Activated CD4-positive, alpha-beta memory T cell treated with anti-CD3 and anti-CD28 coated beads, Interleukin-2, amount 10 ng/mL, durations not matched to agents 7 days and 5 days (primary cell): ENCODE measurements at places on chromosomes 13 and 19. TPM values are rescaled to one million over a fixed set of nuclear protein-coding genes. Genes with fewer than 3 reads are reported as not detected.

DNA sequence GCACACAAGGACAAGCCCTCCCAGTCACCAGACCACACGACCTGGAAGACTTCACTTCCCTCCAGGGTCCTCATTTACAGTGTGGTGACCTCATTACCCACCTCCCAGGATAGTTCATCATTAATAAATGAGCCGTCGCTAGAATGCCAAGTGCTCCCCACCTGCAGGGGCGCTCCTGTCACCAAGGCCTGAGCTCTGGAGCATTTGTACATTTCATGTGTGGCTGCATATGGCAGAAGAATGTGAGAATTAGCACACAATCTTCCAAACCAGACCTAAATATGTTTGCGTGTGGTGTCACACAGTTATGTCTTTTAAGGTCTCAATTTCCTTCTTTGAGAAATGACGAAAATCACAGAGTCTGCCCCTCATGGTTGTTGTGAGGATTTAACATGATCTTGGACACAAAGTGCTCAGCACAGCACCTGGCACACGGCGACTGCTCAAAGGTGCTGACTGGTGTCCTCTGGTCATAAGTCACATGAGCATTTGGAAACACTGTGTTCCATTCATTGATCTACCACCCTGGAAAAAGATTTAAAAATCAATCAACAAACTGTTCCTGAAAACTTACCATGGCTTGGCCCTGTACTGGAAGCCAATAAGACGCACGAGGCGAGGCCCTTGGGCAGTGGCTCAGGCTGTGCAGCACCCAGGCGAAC lies 150.6 kb upstream of the SPACA7 start:
- no peak for DNase-seq
- no peak overlapping the region for H3K4me3 ChIP-seq
- no peaks in the 10 kb centered on the region for H3K27me3 ChIP-seq
- no peaks in the 10 kb centered on the region for H3K4me1 ChIP-seq

- no peak for DNase-seq
- no peaks in the 10 kb centered on the region for H3K4me1 ChIP-seq
- H3K36me3 ChIP-seq: no peaks in the 10 kb centered on the region
- no peak overlapping the region for H3K4me3 ChIP-seq
- peaks cover 18% of the 10 kb centered on the region for H3K27me3 ChIP-seq
These were observed 34.6 kb downstream of the ATP8A2 start for GRCh38 chr13:25406377-25406776.

- H3K4me3 ChIP-seq: peak overlapping the region; percentile 24
- H3K4me1 ChIP-seq: peaks cover 2% of the 10 kb centered on the region
- no peak for DNase-seq
- no peaks in the 10 kb centered on the region for H3K36me3 ChIP-seq
These were observed 81.1 kb downstream of the ZNF429 start for GRCh38 chr19:21586311-21587116.

- DNase-seq: no peak
- H3K27me3 ChIP-seq: no peaks in the 10 kb centered on the region
- peak overlapping the region; percentile 87 for H3K4me3 ChIP-seq
These were observed 7.4 kb upstream of the JUNB start for GRCh38 chr19:12783849-12784393.

DNA sequence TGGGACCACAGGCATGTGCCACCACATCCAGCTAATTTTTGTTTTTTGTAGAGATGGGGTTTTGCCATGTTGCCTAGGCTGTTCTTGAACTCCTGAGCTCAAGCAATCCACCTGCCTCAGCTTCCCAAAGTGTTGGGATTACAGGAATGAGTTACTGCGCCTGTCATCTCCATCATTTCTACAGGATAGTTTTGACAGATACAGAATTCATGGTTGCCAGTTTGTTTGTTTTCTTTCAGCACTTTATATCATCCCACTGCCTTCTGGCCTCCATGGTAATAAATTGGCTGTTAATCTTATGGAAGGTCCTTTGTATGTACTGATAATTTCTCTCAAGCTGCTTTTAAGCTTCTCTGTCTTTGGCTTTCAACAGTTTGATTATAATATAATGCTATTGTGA lies 165.2 kb downstream of the RNF17 start:
- no peak overlapping the region for H3K27ac ChIP-seq
- H3K36me3 ChIP-seq: no peaks in the 10 kb centered on the region
- H3K27me3 ChIP-seq: peaks cover 35% of the 10 kb centered on the region
- no peak for DNase-seq

DNA sequence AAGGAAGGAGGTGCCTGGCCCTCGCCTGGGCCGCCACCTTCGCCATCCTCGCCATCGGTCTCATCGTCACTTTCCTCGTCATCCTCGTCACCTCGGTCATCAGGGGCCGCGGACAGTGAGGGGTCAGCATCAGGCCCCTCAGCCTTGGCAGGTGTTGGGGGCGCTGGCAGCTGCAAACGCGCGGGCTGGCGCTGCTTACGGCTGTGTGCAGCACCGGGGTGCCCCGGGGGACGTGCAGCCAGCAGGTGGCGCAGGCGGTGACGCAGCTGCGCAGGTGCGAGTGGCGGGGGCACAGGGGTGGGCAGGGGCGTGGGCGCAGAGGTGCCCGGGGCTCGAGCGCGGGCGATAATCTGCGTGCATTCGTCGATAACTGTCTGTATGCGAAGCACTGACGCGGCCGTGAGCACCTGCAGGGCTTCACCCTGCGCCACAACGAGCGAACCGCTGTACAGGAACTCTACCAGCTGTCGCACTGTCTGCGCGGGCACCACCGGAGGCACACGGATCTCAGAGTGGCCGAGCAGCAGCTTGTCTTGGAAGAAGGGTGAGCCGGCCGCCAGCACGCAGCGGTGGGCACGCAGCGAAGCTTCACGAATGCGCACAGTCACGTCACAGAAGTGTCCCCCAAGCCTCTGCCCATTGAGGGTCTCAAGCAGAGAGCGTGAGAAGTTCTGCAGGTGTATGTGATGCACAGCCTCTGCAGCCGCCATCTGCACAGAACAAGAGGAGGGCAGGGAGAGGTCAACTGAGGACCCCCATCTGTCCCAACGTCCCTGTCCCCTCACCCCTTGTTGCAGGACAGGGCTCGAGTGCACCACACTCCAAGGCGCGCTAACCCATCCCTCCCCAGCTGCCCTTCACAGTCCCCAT lies 2.4 kb downstream of the ZBTB45 start:
- DNase-seq: no peak
- H3K36me3 ChIP-seq: peaks cover 31% of the 10 kb centered on the region
- peaks cover 60% of the 10 kb centered on the region for H3K4me1 ChIP-seq
- no peaks in the 10 kb centered on the region for H3K27me3 ChIP-seq
- H3K4me3 ChIP-seq: peak overlapping the region; percentile 21

DNA sequence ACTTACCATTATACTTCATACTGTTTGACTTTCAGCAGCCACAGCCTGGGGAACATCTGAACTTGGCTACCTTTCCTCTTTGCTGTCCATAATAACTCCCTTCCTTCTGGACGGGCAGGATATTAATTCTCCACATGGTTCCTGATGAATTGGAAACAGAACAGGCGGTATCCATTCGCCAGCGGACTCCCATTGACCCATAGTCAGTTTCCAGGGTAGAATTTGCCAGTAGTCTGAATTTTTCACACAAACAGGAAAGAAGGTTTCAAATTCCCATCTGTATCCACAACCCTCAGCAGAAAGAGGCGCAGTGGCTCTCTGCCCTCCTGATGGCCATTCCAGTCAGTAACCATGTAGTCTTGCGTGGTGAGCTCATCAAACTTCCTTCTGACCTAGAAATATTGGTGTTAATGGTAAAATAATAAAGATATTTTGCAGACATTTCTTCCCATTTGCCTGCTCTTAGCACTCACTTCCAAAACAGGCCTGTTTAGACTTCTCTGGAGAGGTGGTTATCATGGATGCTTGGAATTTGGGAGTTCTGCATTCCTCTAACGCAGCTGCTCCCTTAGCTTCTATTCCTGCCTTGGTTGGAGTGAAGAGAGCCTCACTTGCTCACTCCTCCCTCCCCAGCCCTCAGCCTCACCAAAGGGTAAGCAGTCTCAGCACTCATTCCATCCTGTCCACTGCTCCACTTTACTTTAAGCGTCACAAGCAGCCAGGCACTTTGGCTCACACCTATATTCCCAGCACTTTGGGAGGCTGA lies 75.0 kb upstream of the OXGR1 start:
- no peak for DNase-seq
- no peaks in the 10 kb centered on the region for H3K36me3 ChIP-seq
- H3K4me1 ChIP-seq: no peaks in the 10 kb centered on the region
- peaks cover 7% of the 10 kb centered on the region for H3K27me3 ChIP-seq

- H3K4me1 ChIP-seq: peaks cover 9% of the 10 kb centered on the region
- no peaks in the 10 kb centered on the region for H3K27me3 ChIP-seq
- H3K4me3 ChIP-seq: no peak overlapping the region
- no peak for DNase-seq
- peaks cover 32% of the 10 kb centered on the region for H3K36me3 ChIP-seq
These were observed 14.5 kb downstream of the EPN1 start for GRCh38 chr19:55689411-55690108.

The PTH2 gene
- not detected for total RNA-seq

The FCER2 gene
- total RNA-seq: 0.60 TPM

The CEACAM6 gene
- not detected for total RNA-seq
